ENCODE measurements at places on chromosomes 6 and 20. TPM values are rescaled to one million over a fixed set of nuclear protein-coding genes. Genes with fewer than 3 reads are reported as not detected.
A peak's percentile ranks its signal among the peaks of the same experiment; 100 is the strongest.

GRCh38 chr6:117371492-117371891 lies 54.2 kb downstream of the ROS1 start:
- DNase-seq = no peak

- no peak for DNase-seq
Observed at GRCh38 chr6:43953256-43953655, 174.0 kb downstream of the MRPL14 start.

TNFRSF21 gene
- 34.2 TPM for total RNA-seq

DNA sequence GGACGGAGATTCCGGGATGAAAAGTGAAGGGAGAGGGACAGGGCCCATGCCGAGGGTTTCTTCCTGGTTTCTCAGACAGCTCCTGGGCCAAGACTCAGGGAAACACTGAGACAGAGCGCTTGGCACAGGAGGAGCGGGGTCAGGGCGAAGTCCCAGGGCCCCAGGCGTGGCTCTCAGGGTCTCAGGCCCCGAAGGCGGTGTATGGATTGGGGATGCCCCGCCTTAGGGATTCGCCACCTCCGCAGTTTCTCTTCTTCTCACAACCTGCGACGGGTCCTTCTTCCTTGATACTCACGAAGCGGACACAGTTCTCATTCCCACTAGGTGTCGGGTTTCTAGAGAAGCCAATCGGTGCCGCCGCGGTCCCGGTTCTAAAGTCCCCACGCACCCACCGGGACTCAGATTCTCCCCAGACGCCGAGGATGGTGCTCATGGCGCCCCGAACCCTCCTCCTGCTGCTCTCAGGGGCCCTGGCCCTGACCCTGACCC lies 55.0 kb upstream of the HLA-A start:
- peak; percentile 24 for DNase-seq

GRCh38 chr20:57280221-57280620 lies 13.8 kb upstream of the BMP7 start:
- peak; percentile 19 for DNase-seq

DNA sequence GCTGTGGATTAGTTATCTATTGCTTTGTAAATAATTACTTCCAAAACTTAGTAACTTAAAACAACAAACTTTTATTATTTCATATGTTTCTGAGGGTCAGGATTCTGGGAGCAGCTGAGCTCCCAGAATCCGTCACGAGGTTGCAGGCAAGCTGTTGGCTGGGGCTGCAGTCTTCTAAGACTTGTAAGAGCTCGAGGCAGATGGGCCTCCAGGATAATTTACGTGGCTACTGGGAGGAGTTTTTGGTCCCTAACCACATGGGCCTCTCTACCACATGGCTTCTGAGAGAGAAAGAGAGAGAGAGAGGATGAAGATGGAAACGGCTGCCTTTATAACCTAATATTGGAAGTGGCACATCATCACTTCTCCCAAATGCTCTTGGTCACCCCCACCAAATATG lies 64.9 kb upstream of the SULF2 start:
- DNase-seq = no peak

DNA sequence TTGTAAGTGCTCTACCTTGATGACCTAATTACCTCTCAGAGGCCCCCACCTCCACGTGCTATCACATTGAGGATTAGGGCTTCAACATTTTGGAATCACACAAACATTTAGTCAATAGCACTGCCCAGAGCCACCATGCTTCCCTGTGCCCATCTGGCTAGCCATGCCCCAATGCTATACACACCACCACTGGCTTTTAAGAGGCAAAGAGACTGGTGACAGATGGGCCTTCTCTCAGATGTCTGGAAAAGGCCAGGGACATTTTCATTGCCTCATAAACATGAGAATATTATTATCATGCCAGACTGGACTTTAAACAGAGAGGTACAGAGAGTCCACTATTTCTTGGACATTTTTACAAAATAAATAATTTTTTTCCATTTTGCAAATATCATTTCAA lies 29.8 kb downstream of the TRMT6 start:
- DNase-seq = no peak

GRCh38 chr6:40334496-40335270 lies 252.5 kb downstream of the LRFN2 start:
- DNase-seq = peak; percentile 72

- DNase-seq = no peak
Observed at GRCh38 chr6:9481292-9482029, 933.4 kb downstream of the TFAP2A start.

TUBB1 gene
- total RNA-seq = 3.4 TPM

- DNase-seq = no peak
Observed at GRCh38 chr6:165872311-165872710, 209.3 kb upstream of the PDE10A start.

- no peak for DNase-seq
Observed at GRCh38 chr6:73722318-73723060, 26.5 kb downstream of the CD109 start.

SMLR1 gene
- not detected for total RNA-seq

BMP5 gene
- total RNA-seq = 11.1 TPM

DNA sequence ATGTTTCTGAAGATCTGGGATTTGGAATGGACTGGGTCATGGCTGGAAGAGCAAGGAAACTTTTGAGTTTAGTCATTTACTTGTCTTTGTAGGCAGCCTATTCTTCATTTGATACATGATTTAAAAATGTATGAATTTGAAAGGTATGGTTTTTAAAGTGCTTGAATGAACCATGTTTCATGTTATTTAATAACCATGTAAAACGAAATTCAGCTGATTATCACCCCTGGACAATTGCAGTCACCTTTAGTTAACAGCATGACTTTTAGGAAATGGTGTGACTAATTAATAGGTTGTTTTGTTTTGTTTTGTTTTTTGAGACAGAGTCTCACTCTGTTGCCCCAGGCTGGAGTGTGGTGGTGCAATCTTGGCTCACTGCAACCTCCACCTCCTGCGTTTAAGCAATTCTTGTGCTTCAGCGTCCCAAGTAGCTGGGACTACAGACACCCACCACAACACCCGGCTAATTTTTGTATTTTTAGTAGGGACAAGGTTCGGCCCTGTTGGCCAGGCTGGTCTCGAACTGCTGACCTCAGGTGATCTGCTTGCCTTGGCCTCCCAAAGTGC lies 2.1 kb downstream of the STX11 start:
- DNase-seq = no peak

- no peak for DNase-seq
Observed at GRCh38 chr6:53825532-53826321, 30.9 kb downstream of the LRRC1 start.

DNA sequence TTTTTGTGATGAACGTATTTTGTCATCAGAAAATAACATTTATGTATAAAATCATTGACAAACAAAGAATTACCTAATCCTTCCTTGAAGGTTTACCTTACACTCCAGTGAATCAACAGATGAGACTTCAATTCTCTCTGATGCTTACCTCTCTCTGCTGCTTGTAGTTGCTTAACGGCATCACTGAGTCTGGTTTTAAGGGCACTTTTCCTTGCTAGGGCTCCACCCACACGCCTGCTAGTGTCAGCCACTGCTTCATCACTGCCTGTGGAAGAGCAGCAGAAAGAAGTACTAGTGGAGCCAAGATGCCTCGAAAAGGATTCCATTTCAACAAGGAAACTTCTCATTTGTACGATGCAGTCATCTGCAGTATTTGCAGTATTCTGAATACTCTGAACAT lies 63.0 kb downstream of the FAM229B start:
- peak; percentile 40 for DNase-seq

GRCh38 chr6:53018446-53018845 lies 23.4 kb upstream of the GSTA4 start:
- DNase-seq = no peak

CNKSR3 gene
- 17.0 TPM for total RNA-seq

EFCAB8 gene
- 0.22 TPM for total RNA-seq

DNA sequence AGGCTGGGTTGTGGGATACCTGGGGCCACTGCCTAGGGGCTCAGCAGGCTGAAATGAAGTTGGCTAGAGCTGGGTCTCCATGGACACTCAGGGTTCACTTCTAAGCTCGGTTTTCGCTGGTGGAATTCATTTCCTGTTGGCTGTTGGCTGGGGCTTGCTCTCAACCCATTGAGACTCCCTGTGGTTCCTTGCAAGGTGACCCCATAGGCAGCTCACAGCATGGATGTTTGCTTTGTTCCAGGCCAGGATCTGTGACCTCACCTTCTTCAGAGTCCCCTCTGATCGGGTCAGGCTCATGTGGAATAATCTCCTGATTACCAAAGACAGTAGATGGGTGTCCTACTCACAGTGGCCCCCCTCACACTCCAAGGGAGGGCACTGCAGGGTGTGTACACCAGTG lies 229.3 kb downstream of the QKI start:
- DNase-seq = no peak

GRCh38 chr6:13544454-13545186 lies 29.8 kb upstream of the SIRT5 start:
- DNase-seq = no peak

DNA sequence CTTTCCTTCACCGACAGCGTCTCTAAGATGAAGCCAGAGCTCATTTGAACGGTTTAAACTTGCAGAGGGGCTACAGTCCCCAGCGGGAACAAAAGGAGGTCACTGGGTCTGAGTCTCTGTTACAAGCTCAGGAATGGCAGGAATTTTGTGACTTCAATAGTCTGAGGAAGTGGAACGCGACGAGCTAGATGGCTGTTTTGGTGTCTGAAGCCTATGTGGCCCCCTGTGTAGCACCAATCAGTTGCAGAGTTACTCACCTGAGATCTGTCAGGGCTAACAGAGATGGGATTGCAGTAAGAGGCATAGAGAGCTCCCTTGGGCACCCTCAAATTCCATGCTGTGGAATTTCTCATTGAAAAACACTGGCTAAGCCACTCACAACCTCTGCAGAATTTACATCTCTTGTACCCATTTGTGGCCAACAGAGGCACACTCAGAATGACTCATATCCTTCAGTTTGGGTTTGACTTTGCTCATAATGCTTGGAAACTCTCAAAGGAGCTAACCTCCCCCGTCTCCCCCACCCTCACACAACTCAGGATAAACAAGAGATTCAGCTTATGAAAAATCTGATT lies 7.1 kb upstream of the TCP11 start:
- DNase-seq = no peak

GSTA1 gene
- 0.50 TPM for total RNA-seq

IL17A gene
- not detected for total RNA-seq

GRCh38 chr20:1301031-1301529 lies 27.9 kb downstream of the SDCBP2 start:
- DNase-seq = no peak

TREML2 gene
- total RNA-seq = 0.11 TPM

DNA sequence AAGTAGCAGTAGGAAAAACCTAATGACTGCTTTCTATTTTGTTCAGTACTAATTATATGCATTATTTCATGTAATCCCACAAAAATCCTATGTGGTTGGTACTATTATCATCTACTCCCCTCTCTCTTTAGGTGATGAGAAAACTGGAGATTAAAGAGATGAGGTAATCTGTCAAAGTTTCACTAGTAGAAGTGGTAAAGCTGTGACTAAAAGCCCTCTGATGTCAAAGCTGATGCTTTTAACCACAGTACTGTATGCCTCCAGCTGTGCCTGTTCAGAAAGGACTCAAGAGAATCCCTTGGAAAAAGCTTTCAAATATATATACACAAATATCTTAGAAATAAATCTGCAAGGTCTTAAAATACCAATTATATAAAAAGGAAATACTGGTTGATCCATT lies 38.0 kb downstream of the PHIP start:
- no peak for DNase-seq

SNAP25 gene
- total RNA-seq = 72.1 TPM

- no peak for DNase-seq
Observed at GRCh38 chr6:87243812-87244211, 78.6 kb upstream of the SMIM8 start.

- DNase-seq = no peak
Observed at GRCh38 chr6:31379850-31380249, 22.9 kb upstream of the HLA-B start.

BPIFB1 gene
- total RNA-seq = 0.28 TPM

PDE10A gene
- total RNA-seq = 28.2 TPM

GRCh38 chr20:17627101-17627955 lies 54.7 kb downstream of the RRBP1 start:
- DNase-seq = no peak

TAAR1 gene
- total RNA-seq = not detected

Measured in spinal cord (tissue), 10 donors.